ENCODE measurements at places on chromosomes 6 and 20. TPM values are rescaled to one million over a fixed set of nuclear protein-coding genes. Genes with fewer than 3 reads are reported as not detected.

DNA sequence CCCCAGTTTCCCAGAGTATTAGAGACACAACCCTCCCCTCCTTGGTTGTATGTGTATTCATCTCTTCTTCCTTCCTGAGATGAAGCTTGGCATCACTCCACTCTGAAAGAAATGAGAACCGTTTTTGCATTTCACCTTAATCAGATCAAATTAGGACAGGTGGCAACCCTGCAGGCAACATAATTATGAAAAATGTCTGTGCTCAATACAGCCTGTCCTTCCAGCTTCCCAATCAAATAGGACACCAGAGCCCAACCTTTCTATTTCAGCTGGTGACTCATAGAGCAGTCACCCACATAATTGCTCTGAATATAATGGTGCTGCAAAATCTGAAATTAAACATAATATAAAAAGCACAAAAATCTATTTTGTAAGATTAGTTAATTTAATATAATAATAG, 310.2 kb upstream of the AGPAT4 start:
- no peaks in the 10 kb centered on the region for H3K27me3 ChIP-seq
- no peak for DNase-seq
- no peak overlapping the region for H3K4me3 ChIP-seq
- no peak overlapping the region for H3K27ac ChIP-seq
- H3K4me1 ChIP-seq: no peaks in the 10 kb centered on the region

Gene DZANK1
- total RNA-seq: 27.9 TPM

- H3K4me1 ChIP-seq: no peaks in the 10 kb centered on the region
- 0 out of 2 replicates have a peak, but pooled peaks cover 7% of the 10 kb centered on the region for H3K36me3 ChIP-seq
- no peak overlapping the region for H3K4me3 ChIP-seq
- no peaks in the 10 kb centered on the region for H3K27me3 ChIP-seq
- no peak for DNase-seq
These were observed 4.7 kb downstream of the SAPCD1 start for GRCh38 chr6:31767096-31767645.

Gene C20orf141
- not detected for total RNA-seq

- H3K27ac ChIP-seq: no peak overlapping the region
- no peaks in the 10 kb centered on the region for H3K4me1 ChIP-seq
- DNase-seq: no peak
- no peaks in the 10 kb centered on the region for H3K27me3 ChIP-seq
These were observed 583.8 kb upstream of the ARID1B start for GRCh38 chr6:156193381-156193780.

GRCh38 chr6:21707524-21708319, 114.2 kb downstream of the SOX4 start:
- no peak for DNase-seq
- no peak overlapping the region for H3K27ac ChIP-seq
- H3K36me3 ChIP-seq: no peaks in the 10 kb centered on the region
- no peaks in the 10 kb centered on the region for H3K27me3 ChIP-seq

- H3K36me3 ChIP-seq: no peaks in the 10 kb centered on the region
- no peaks in the 10 kb centered on the region for H3K4me1 ChIP-seq
- H3K27me3 ChIP-seq: no peaks in the 10 kb centered on the region
- DNase-seq: no peak
- H3K27ac ChIP-seq: no peak overlapping the region
These were observed 267.8 kb upstream of the IRAK1BP1 start for GRCh38 chr6:78599526-78599925.

- H3K36me3 ChIP-seq: no peaks in the 10 kb centered on the region
- peaks cover 10% of the 10 kb centered on the region for H3K4me1 ChIP-seq
- H3K4me3 ChIP-seq: no peak overlapping the region
These were observed 261.8 kb downstream of the ADGB start for GRCh38 chr6:146860583-146860982.

Gene WFDC10B
- total RNA-seq: not detected

DNA sequence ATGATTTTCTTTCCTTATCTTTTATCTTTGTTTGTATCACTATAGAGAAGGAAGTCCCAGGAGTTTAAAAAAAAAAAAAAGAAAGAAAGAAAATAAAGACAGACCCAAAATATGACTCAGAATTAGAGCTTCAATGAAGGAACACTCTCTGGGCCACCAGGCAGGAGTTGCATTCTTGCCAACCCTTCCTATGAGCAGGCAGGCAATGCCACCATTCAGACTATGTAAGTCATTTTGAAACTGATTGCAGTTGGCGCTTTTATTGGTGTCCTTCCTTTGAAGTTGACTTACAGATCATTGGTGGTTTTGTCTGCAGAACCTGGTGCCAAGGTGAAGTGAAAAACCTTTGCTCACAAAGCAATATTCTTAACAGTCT, 50.3 kb downstream of the MYB start:
- no peaks in the 10 kb centered on the region for H3K36me3 ChIP-seq
- no peak overlapping the region for H3K4me3 ChIP-seq
- H3K4me1 ChIP-seq: no peaks in the 10 kb centered on the region
- H3K27ac ChIP-seq: no peak overlapping the region

- peak overlapping the region; percentile 78 for H3K27ac ChIP-seq
- peak; percentile 68 for DNase-seq
- H3K27me3 ChIP-seq: no peaks in the 10 kb centered on the region
- H3K4me3 ChIP-seq: peak overlapping the region; percentile 90
- H3K36me3 ChIP-seq: peaks cover 39% of the 10 kb centered on the region
These were observed 1.8 kb downstream of the RPL10A start for GRCh38 chr6:35469751-35470662.

Gene CLPSL1
- total RNA-seq: not detected

Gene AGPAT1
- 54.8 TPM for total RNA-seq

DNA sequence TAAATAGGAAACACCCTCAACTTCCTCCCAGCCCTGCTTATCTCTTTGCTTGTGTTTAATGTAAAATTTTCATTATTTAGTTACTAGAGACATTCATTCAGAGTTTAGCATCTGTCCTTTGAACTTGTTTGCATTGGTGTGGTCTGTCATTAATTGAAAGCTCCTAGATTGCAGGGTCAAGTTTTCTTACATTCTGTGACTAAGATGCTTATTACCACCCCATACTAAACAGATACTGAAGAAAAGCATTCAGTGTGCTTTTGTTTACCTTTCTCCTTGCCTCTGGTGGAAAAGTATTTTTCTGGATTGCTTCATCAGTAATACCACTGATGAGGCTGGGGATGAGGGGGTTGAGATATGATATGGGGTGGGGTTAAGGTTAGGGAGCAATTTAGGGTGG, 199.0 kb downstream of the SAMD5 start:
- no peak overlapping the region for H3K27ac ChIP-seq
- DNase-seq: no peak
- H3K4me3 ChIP-seq: no peak overlapping the region
- H3K27me3 ChIP-seq: no peaks in the 10 kb centered on the region
- no peaks in the 10 kb centered on the region for H3K36me3 ChIP-seq
- H3K4me1 ChIP-seq: peaks cover 10% of the 10 kb centered on the region

Gene C6orf118
- not detected for total RNA-seq

DNA sequence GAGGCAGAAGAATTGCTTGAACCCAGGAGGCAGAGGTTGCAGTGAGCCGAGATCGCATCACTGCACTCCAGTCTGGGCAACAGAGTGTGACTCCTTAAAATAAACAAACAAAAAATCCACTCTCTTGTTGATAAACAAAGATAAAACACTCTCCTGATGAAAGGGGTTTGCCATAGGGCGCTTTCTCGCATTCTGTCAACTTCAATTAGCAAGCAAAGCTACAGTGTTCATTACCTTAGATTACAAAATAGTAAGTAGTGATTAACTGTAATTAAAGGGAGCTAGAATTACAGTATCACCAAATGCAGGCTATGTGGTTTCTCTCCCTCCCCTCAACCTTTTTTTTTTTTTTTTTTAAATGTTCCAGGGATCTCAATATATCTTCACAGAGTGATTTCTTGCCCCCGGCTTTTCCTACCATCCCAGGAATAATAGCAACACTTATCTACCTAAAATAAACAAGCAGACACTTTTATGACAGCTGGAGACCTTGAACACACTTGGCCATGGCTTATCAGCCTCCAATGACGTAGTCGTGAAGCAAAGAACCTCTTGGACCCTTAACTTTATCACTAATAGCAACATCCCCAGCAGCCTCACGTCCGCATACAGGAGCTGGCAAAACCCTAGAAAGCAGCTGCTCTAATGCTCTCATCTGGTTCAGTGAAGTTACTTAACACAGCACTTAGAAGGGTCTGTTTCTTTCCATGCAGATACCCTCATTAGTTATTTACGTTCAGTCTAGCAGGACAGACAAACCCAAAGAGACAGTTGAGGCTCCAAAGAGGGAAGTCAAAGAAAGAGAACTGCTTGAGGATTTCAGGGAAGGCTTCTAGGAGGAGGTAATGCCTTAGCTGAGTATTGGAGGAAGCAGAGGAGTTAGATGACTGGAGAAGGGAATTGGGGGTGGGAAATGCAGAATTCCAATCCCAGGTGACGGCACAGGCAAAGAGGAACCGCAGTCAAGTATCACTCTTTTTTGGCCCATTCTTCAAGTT, 37.9 kb upstream of the NEDD9 start:
- no peak overlapping the region for H3K4me3 ChIP-seq
- no peaks in the 10 kb centered on the region for H3K27me3 ChIP-seq
- no peak overlapping the region for H3K27ac ChIP-seq

GRCh38 chr20:22590662-22591061, 6.3 kb upstream of the FOXA2 start:
- DNase-seq: no peak
- no peaks in the 10 kb centered on the region for H3K4me1 ChIP-seq

DNA sequence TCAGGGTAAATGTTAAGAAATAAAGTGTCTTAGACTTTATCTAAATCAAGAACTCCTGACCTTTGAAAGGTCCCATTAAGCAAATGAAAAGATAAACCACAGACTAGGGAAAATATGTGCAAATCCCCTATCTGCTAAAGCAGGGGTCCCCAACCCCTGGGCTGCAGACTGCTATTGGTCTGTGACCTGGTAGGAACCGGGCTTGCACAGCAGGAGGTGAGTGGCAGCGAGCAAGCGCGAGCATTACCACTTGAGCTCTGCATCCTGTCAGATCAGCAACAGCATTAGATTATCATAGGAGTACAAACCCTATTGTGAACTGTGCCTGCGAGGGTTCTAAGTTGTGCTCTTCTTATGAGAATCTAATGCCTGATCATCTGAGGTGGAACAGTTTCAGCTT, 42.4 kb downstream of the LCA5 start:
- no peak overlapping the region for H3K4me3 ChIP-seq
- H3K4me1 ChIP-seq: no peaks in the 10 kb centered on the region
- no peak overlapping the region for H3K27ac ChIP-seq
- no peaks in the 10 kb centered on the region for H3K36me3 ChIP-seq
- DNase-seq: no peak

Gene FOXF2
- total RNA-seq: not detected

Gene UQCC2
- total RNA-seq: 48.9 TPM

DNA sequence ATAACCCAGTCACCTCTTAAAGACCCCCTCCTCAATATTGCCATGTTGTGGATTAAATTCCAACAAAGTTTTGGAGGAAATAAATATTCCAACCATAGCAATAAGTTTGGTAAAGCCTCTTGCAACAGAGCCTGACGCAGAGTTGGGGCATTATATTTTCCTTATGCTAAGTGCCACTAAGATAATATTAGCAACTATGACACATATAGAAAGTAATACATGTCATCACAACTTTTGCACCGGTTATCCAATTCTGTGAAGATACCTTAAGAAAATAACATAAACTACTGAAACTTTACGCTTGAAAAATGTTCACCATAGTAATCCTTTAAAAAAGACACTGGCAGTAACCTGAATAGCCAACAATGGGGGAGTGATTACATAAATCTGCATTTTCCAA, 52.2 kb upstream of the TRERF1 start:
- no peak overlapping the region for H3K4me3 ChIP-seq
- H3K27ac ChIP-seq: no peak overlapping the region

- DNase-seq: no peak
- no peaks in the 10 kb centered on the region for H3K36me3 ChIP-seq
- H3K27ac ChIP-seq: 0 out of 2 replicates have a peak overlapping the region, but pooled peaks have one; percentile 0
- no peaks in the 10 kb centered on the region for H3K27me3 ChIP-seq
- H3K4me3 ChIP-seq: no peak overlapping the region
These were observed 21.6 kb downstream of the RIN2 start for GRCh38 chr20:19779634-19780033.
